Muscle of back (tissue), 13 donors: ENCODE measurements at places on chromosomes 5 and 9.
A peak's percentile ranks its signal among the peaks of the same experiment; 100 is the strongest.

DNA sequence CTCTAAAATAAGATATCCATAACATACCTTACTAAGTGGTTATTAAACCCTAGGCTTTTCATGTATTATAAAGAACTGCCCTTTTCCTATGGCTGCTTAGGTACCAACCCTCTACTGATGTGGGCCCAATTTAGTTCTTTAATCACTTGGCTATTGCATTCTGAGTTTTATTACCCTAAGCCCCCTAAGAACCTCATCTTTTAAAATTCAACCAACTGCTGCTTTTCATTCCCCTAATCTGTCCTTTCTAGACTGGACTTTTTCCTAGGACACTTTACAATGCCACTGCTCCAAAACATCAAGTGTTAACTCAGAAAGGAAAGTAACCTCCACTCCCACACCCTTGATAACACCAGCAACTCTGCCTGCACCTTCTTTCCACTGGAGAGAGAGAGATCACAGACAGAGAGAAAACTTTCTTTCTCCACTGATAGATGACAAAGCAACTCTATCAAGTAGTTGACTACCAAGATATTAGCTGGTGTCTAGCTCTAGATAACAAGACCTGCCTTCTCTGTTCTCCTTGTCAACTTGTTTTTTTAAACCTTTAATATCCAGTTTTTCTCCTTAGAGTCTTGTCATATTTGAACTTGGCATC, 27.3 kb downstream of the ELL2 start:
- no peak for DNase-seq

DNA sequence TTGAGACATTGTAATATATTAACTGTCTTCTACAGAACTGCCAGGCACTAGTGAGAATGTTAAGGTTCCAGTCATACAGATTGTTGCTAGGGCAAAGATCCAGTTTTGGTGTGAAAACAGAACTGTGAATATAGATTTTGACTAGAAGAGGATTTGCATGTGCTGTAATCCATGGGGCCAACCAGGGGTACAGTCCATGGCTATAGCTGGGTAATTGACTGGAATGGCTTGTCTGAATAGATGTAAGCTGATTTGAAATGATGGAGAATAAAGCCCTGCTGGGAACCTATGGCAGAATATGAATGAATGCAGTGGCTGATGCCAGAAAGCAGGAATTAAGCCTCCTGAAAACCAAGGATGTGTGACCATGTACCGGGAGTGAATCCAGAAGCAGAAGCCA, 748.5 kb upstream of the CDH10 start:
- DNase-seq: no peak

GRCh38 chr9:4620057-4620765, 41.9 kb upstream of the PLPP6 start:
- DNase-seq: no peak

DNA sequence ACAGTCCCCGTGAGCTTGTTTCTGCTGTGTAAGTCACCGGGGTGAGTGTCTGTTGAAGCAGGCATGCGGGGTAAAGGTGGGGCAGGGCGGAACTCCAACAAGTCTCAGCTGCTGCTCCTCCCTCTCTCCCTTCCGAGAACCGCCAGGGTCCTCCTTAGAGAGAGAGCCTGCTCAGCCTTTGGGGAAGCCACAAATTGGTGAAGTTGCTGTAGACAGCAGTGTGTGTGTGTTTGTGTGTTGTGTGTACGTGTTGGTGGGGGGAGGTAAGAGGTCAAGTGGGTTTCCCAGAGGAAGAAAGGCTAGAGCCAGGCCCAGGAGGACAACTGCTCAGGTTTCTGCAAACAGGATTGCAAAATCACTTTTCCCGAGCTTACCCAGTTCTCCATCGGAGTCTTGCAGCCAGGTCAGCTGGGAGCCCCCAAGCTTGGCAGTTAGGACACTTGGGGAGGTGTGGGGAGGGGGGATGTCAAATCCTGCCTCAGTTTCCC, 38.9 kb upstream of the DAB2IP start:
- no peak for DNase-seq

GRCh38 chr9:99071313-99072039, 33.4 kb upstream of the TGFBR1 start:
- no peak for DNase-seq

DNA sequence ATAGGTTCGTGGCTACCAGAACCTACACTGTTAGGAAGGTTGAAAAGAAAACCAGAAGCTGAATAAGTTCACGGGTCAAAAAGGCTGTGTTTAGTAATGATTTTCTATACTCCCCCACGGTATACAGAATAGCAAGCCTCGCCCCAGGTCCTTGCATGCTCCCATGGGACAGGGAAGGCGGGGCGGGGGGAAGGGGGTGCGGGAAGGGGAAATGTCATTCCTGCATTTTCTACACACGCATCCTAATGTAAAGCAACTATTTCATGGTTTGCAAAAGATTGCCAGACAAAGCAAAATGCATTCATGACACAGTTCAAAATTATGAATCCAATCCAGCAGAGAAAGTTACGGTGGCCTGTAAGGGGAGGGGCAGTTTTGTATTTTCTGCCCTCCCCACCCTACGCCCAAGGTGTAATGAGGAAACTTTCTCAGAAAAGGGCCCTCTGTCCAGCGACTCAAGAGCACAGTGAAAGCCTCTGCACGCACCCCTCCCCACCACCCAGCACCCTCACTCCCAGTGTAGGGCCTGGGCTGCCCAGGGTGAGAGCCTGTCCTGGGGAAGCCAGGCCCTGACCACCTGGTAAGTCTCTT, 105.2 kb downstream of the ROR2 start:
- no peak for DNase-seq

DNA sequence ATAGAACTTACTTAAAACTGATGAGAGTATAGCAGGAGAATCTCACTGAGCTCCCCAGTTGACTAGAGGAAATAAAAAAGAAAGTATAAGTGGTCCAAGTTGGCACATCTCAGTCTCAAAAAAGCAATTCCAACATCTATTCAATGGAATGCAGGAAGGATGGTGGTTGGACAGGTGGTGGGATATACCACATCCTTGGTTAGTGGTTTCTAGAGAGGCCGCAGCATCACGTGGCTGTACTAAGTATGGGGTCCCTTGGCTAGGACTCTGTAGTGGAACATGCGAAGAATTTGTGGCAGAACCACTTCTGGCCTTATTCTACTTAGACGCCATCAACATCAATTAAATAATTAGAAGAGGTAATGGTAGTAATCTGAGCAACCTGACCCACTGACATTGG, 232.4 kb downstream of the SAXO1 start:
- no peak for DNase-seq

GRCh38 chr5:71640408-71640807, 53.3 kb downstream of the MCCC2 start:
- DNase-seq: no peak

- DNase-seq: no peak
Measured at GRCh38 chr9:3296536-3296935, 229.3 kb downstream of the RFX3 start.

DNA sequence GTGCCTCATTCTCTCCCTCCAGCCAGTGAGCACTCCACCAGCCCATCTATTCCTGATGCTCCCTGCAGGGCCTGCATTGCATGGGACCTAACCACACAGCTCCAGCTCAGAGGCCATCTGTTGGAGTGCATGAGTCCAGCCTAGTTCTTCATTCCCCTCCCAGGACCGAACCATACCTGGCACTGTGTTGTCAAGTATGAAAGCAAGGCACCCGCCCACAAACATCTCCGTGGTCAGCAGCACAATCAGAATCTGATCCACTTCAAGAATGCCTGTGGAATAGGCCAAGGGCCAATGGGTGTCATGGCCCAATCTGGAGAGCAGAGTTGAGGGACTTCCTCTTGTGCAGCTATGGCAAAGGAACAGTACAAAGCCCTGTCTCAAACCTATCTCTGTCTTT, 5.9 kb downstream of the SLC23A1 start:
- DNase-seq: no peak

- DNase-seq: no peak
Measured at GRCh38 chr5:120457839-120458507, 6.1 kb upstream of the PRR16 start.

DNA sequence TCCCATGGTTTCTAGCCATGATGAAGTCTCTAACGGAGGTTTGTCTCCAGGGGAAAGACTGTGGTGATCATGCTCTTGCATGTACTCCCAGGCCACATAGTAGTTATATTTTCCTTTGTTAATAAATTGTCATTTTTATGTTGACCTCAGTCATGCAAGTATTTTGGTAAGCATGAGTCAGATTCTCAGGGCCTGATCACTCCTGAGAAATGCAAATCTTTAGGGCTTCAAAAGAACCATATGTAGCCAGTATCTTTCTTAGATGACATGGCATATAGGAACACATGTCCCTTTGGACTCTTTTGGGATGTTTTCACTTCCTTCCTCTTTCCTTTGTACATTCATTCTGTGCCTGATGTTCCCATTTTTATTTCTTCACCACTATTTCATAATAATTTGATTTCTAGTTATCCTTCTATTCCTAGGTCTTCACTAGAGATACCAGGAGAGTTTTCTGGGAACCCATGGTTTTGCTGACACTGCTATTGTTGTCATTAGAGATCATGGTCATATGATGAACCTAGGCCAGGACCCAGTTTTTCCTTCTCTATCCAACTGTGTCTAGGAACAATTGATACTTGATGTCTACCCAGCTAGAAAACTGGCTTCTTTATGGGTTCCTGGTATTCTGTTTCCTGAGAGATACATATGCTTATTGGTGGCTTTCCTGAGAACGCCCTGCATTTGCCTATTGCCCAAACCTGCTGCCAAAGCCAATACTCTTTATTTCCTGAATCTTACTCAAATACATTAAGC, 248.1 kb upstream of the NREP start:
- peak; percentile 80 for DNase-seq

DNA sequence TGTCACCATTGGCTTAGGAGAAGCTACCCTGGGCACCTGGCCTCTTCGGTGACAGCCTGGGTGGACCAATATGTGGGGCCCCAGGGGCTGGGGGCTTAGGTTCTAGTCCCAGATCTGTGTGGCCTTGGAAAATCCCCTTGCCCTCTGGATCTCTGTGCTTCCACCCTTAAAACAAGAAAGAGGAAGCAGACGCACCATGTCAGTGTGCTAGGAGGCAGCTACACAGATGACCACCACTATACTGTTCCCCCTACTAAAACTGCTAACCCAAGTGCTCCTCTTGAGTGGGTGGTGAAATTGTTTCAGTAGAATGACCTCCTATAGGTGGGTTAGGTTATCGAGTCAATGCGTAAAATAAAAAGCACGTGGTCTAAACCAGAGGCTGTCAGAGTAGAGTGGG, 31.0 kb downstream of the AFAP1L1 start:
- DNase-seq: no peak

- DNase-seq: no peak
Measured at GRCh38 chr9:8261737-8262136, 462.2 kb upstream of the DMAC1 start.

- DNase-seq: no peak
Measured at GRCh38 chr9:17847908-17848307, 269.0 kb downstream of the SH3GL2 start.

- no peak for DNase-seq
Measured at GRCh38 chr5:85109616-85110015, 724.9 kb upstream of the EDIL3 start.

DNA sequence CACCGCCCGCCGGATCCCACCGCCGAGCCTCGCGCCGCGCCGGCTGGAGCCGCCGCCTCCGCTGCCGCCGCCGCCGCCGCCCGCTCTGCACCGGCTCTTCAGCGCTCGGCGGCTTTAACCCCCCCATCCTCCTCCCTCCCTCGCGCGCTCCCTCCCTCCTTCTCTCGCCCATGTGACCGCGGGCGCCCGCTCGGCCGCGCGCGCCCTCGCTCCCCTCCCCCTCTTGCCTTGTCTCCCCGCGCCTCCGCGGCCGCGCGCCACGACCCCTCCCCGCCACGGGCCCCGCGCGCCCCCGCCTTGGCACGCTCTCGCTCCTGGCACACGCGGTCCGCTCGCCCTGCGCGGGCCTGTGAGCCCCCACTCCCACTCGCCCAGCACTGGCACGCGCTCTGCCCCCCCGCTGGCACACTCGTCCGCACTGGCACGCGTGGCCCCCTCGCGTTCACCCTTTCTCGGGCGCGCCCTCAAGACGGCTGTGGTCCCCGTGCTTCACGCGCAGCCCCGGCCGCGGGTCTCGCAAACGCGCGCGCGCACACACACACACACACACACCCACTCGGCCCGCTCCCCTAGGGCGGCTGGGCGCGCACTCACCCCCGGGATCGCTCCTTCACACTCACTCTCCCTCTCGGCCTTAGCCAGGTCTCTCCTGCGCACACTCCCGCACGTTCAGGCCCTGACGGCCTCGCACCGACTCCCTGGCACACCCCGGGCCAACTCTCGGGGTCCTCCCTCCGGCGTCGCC, at the start of gene CNTFR:
TSS of gene CNTFR (minus strand) at position 89 of the 745 bp plus-strand sequence. CDS start 20,743 bp downstream, outside the sequence.
- no peak for DNase-seq

GRCh38 chr5:179288809-179289185, 56.5 kb downstream of the ADAMTS2 start:
- DNase-seq: no peak

DNA sequence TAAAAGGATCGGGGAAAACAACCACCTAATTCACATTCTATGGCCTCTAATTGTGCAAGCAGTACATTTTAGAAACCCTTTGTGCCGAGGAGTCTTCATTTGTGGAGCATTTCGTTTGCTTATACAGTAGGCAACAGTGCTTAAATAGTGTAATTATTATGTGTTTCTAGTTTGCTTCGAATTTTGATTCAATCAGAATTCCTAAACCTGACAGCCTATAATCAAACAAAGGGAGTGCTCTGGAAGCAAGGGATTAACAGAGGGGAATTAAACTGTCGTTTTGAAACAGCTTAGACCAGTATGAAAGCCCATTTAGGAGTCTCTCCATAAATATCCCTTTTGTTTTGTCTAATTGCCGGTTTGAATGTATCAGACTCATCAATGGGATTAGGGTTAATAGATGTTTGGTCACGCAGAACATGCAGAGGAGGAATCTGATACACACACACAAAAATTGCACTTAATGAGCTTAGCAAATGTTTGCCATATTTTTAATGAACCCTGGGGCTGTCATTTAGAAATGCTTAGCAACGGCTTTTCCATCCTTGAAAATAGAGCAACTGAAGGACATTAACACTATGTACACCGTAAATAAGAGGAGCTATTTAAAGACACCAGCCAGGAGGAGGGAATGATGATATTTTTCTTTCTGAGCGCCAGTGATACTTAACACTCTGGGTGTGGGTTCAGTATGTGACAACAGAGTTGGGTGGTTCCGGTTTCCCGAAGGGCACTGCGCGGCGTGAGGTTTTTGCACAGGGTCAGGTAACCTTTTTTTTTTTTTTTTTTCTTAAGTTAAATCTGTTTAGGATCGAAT, 404.7 kb downstream of the TLE4 start:
- peak; percentile 39 for DNase-seq

DNA sequence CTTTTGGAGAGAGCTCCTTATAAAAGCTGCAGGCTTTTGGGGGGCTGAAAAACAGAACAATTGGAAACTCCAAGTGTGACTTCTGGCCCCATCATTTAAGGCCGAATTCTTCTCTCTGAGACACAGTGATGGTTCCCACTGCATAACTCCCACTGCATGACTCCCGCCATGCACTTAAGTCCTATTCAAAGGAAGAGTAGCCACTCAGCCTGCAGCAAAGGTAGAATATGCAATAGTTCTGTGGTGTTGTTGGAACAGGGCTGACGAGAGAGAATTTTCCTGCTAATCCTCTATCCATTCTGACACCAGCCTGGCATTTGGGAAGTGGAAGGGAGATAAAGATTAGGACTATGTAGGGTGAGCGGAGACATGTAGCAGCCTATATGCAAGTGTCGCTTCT, 185.6 kb upstream of the ZNF462 start:
- DNase-seq: no peak

- DNase-seq: peak; percentile 57
Measured at GRCh38 chr9:87714819-87715218, 11.1 kb upstream of the CTSL start.

GRCh38 chr5:5383461-5383860, 39.0 kb upstream of the ICE1 start:
- DNase-seq: no peak

GRCh38 chr5:166994226-166994625, 1297.2 kb upstream of the WWC1 start:
- DNase-seq: peak; percentile 18
